Gastrocnemius medialis (tissue), 4 donors: ENCODE measurements at places on chromosomes 3 and 15.

- no peak for DNase-seq
These were observed 34.1 kb downstream of the EOMES start for GRCh38 chr3:27688053-27688452.

DNA sequence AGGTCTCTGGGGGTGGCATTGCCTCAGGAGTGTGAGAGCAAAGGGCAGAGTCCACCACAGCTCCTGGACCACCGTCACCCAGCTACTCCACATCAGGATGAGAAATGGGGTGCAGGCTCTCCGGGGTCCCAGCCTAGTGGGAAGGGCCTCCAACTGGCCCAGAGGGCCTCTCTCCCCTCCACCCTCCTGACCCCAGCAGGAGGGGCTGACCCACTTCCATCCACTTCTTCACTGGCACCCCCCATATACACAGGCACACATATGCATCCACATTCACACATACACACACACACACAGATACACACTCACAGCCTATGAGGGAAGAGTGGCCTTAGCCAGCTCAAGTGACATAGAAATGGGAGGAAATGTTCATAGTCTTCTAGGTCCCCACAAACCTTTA lies 286.0 kb downstream of the OCA2 start:
- DNase-seq = no peak

- no peak for DNase-seq
These were observed 695 bp downstream of the RPL32 start for GRCh38 chr3:12840591-12841148.

GRCh38 chr3:139640456-139640855 lies 37.3 kb downstream of the NMNAT3 start:
- no peak for DNase-seq

DNA sequence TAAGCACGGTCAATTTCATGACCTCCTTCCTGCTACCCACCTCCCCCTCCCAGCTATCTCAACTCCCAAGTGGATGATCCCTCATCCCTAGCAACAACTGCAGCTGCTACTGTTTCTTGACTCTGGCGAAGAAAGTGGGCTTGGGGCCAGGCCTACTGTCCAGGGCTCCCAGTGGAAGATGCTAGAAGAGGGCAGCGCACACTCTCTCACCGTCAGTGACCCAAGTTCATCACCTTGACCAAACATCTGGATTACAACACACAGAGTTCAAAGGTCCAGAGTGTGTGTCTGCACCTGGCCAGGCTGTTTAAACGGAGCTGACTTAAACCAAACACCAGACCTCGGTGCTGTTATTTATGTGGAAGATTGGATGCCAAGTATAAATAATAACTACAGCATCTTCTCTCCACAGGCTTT lies 385.6 kb downstream of the SHQ1 start:
- DNase-seq = no peak

GRCh38 chr3:74200952-74201351 lies 413.5 kb downstream of the CNTN3 start:
- DNase-seq = no peak

- peak; percentile 42 for DNase-seq
These were observed 13.5 kb downstream of the UBAP1L start for GRCh38 chr15:65101411-65101890.

DNA sequence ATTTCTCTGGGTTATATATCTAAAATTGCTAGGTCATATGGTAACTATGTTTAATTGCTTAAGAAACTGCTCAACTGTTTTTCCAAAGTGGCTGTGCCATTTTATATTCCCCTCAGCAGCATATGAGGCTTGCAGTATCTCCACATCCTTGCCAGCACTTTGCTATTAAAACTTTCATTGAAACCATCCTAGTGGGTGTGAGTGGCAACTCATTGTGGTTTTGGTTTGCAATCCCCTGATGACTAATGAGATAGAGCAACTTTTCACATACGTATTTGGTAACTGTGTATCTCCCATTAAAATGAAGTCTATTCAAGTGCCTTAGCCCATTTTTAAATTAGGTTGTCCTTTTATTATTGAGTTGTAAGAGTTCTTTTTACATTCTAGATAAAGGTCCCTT lies 17.3 kb downstream of the KPNA1 start:
- DNase-seq = peak; percentile 26

- no peak for DNase-seq
These were observed 22.3 kb downstream of the FANCD2OS start for GRCh38 chr3:10085738-10086137.

DNA sequence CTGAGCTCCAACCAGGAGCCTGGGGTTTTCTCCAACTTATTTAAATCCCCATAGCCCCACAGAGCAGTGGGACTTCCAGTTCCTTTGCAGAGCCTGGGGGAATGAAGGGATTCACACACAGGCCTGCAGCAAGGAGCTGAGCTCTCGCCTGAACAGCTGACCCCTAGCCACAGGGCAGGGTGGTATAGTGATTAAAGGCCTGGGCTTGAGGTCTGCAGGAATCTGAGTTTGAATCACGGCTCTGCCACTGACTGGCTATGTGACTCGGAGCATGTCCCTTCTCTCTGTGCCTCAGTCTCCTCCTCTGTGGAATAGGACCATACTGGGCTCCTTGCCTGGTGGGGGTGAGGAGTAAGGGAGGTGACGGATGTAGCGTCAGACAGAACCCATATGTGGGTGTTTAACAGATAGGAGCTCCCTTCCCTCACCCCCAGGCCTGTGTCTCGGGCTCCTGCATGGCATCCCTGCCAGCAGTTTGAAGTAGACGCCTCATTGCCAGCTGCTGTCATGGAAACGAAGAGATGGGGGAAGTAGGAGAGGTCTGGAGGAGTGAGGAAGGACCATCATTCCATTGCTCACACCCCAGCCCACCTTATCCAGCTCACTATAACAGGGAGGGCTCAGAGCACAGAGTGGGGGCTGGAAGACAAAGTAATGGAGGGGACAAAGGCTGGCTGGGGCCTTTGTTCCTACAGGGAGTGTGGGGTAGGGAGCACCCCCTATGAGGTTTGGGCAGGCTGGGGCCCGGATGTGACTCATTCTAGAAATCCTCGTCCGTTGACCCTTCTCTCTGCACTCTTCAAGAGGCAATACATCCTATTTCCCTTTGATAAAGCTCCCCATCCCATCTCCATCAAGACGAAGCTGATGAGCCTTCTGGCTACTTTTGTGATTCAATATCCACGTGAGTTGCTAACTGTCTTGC lies 14.8 kb downstream of the HRH1 start:
- DNase-seq = no peak

GRCh38 chr3:58986654-58987053 lies 63.2 kb downstream of the CFAP20DC start:
- no peak for DNase-seq

DNA sequence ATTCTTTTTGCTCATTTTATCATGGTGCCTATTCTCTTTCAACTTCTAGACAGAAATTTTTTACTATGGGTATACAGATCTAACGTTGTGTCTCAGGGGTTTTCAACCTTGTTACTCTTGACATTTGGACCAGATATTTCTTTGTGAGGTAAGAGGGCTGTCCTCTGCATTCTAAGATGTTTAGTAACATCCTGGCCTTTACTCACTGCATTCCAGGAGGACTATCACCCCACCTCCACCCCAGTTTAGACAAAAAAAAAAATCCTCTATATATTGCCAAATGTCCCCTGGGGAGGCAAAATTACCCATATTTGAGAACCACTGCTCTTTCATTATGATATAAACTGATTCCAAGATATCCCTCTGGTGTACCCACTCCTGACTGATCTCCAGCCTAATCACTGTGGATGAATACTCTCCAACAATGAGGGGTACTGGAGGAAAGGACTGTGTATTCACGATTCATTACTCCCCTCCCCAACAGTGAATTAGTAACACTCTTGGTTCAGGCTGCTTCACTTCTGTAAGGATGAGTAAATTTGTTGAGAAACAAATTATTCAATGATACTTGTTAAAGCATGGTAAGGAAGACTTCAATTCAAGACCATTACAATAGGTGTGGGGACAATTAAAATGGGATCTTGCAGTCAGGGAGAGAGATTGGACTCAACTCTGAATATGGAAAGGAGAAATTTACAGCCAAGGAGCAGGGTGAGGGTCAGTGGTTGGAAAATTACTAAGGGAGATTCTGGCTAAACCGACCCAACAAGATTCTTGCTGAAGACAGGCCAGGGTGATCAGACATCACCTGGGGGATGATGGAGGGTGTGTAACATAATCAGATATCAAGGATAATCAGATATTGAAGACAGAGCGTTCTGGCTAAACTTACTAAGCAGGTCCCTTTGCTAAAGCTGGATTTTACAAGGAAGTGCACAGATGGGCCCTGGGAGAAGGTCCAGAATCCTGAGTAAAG lies 123.8 kb upstream of the DAZL start:
- DNase-seq = no peak

DNA sequence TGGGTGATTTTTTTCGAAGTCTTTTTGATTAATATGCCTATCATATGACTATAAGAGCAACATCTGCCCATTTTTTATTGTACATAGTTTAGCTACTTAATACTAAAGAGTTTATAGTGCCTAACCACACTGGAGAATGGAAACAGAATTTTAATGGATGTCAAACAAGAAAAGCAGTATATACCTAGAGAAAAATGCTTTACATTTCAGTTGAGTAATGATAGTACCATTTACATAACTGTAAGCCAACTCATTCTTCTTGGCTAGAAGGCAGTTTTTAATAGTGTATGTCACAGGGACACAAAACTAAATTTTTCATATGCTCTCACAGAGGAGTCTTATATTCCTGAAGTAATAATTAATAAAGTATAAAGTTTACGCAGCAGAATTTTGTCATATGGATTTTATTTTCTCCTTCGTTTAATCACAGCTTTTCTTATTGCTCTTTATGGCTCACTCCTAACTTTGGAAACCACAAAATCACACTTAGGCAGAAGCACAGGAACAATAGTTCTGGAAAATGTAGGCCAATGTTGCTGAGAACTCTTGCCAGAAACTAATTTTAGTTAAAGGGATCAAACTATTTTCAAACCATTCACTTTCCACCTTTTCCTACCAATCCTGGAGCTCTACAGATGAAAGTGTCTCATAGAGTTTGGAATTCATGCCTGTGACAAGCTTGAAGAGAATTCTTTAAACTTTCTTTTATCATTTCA lies 243.6 kb downstream of the ZIC1 start:
- no peak for DNase-seq

DNA sequence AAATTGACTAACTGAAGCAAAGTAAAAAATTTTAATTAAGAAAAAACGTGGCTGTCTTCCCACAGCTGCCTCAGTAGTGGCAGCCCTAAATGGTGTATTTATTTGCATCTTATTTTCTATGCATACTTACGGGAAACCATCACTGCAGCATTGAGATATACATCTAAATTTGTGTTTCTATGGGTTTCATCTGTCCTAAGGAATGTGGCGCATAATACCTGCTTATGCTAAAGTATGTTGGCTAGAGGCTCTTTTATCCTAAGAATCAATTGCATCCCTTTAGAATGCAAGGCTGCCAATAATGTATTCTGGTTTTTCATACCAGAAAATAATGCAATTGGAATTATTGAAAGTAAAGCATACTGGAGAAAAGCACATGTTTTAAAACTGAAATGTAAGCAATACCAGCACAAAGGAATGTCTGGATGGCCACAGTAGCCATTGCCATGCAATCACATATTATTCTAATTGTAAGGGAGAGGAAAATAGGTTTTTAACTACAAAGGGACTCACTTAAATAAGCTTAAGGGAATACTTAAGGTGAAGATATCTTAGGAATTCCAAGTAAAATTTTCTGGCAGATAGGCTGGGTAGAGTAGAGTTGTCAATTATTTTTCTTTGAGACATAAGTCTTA lies 834.5 kb upstream of the NECTIN3 start:
- no peak for DNase-seq

DNA sequence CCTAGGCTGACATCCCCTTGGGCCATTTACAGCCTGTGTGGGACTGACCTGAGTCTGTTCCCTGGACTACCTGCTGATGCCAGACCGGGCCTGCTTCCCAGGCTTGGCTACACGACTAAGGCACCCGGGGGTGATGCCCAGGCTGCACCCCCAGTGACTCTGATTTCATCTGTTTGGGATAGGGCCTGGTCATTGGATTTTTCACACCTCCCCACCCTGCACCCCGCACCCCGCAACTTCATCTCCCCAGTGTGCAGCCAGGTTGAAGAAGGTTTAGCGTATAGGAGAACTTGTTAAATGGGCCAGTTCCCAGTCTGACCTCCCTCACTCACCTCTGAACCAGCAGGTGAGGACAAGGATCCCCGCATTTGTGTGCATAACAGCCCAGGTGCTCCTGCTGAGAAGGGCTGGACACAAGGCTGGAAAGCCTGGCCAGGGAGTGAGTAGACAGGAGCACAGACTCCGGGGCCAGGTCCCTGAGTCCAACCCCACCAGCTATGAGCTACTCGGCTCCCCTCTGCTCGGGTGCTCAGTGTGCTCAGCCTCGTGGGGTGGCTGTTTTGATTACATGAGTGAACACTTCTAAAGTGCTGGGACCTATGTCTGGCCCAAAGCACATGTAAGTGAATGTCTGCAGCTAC lies 18.5 kb downstream of the SLC6A20 start:
- no peak for DNase-seq

DNA sequence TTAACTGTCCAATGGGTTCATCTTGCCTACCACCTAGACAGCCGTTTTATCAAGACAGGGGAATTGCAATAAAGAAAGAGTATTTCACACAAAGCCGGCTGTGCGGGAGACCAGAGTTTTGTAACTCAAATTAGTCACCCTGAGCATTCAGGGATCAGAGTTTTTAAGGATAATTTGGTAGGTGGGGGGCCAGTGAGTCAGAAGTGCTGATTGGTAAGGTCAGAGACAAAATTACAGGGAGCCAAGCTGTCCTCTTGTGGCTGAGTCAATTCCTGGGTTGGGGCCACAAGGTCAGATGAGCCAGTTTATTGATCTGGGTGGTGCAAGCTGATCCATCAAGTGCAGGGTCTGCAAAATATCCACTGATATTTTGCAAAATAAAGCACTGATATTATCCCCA lies 29.9 kb upstream of the GPD1L start:
- DNase-seq = no peak

DNA sequence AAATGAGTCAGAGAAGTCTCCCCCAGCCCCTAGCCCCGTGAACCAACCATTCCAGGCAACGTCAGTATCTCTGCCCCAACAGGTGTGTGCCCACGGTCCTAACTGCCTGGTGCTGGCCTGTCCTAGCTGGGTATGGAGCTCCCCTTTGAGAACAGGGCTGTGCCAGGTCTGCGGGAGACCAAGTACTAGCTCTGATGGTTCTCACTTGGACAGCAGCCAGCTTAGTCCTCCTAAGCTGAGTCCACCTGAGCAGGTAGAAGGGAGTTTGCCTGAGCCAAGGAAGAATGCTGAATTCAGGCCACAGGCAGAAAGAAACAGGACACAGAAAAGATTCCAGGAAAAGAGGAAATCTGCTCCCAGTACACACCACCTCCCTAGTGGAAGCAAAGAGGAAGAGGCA lies 33.1 kb upstream of the PARL start:
- no peak for DNase-seq

DNA sequence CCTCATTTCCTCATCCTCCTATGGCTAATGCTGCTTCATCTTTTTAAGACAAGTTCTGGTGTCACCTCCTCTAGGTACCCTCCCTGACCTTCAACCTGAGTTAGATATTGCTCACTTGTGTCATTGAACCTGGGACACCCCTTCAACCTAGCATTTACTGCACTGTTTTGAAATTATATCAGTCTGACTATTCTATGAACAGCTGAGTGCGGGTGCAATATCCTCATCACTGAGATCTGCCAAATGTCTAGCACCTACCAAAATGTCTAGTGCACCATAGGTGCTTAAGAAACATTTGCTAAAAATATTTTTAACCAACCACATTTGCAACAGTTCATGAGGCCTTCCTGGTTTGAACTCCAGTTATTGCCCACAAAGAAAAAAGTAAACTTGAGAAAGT lies 34.5 kb downstream of the RETNLB start:
- DNase-seq = no peak
